ENCODE measurements at places on chromosomes 7 and 10.
A peak's percentile ranks its signal among the peaks of the same experiment; 100 is the strongest.

GRCh38 chr7:13151978-13152377, 464.5 kb downstream of the ARL4A start:
- no peak for DNase-seq

GRCh38 chr7:134599371-134599770, 47.3 kb upstream of the BPGM start:
- DNase-seq = no peak

GRCh38 chr10:121551210-121551885, 46.9 kb downstream of the FGFR2 start:
- no peak for DNase-seq

- no peak for DNase-seq
These were observed 96.4 kb downstream of the CALD1 start for GRCh38 chr7:134875867-134876266.

DNA sequence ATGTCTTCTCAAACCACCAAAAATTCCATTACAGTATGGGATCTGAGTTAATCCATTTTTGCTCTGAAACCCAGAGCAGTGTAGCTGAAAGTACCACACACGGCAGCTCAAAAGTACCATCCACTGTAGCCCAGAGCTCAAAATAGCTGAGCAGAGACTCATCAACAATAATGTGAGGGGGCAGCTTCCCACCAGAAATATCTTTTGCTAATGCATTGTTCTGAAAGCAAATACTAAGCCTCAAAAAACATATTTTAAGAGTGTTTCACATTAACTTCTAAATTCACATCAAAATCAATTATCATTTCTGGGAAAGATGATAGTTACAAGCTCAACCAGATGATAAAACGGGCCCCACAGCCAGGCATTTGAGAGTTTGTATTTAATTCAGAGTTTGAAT, 73.7 kb downstream of the ABLIM1 start:
- DNase-seq = no peak

DNA sequence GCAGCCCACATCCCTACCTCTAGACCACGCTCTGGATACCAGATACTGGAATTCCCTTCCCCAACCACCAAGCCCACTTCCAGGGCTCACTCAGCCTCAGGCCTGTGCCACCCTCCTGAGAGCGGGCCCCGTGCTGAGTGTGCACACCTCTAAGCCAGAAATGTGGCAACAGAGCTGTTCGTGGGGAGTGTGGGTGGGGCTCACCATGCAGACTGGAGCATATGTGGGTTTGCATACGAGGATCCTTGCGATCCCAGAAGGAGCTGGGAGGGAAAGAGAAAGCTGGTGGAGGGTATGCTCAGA, 13.0 kb upstream of the LIMK1 start:
- no peak for DNase-seq

DNA sequence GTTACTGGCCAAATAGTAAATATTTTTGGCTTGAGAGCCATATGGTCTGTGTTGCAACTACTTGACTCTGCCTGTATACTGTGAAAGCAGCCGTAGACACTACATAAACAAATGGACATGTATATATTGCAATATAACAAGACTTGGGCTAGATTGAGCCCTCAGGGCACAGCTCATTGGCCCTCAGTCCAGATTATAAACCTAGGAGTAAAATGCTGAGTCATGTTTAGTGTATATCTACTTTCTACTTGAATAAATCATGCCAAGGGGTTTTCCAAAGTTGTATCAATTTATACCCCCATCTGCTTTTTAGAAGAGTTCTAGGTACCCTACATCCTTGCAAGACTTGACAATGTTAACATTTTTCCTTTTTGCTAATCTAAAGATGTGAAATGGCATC, 27.4 kb upstream of the POU6F2 start:
- no peak for DNase-seq

- no peak for DNase-seq
These were observed 1.4 kb downstream of the ZMIZ1 start for GRCh38 chr10:79070081-79070605.

DNA sequence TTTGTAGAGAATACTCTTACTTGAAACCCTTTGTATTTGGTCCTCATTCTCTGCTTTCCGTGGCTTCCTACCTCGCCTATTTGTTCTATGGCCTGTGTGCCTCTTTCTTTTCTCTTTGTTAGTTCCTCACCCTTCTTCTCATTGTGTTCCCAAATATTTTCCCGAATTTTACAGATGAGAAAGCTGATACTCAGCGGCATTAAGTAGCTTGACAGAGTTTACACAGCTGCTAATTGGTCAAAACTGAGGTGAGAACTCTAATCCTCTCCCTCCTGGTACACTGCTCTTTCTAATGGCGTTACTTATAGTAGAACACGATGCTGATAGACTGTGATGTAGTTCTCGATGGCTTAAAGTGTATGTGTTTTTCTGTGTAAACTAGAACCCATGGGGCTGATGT, 80.7 kb upstream of the HDAC9 start:
- no peak for DNase-seq

DNA sequence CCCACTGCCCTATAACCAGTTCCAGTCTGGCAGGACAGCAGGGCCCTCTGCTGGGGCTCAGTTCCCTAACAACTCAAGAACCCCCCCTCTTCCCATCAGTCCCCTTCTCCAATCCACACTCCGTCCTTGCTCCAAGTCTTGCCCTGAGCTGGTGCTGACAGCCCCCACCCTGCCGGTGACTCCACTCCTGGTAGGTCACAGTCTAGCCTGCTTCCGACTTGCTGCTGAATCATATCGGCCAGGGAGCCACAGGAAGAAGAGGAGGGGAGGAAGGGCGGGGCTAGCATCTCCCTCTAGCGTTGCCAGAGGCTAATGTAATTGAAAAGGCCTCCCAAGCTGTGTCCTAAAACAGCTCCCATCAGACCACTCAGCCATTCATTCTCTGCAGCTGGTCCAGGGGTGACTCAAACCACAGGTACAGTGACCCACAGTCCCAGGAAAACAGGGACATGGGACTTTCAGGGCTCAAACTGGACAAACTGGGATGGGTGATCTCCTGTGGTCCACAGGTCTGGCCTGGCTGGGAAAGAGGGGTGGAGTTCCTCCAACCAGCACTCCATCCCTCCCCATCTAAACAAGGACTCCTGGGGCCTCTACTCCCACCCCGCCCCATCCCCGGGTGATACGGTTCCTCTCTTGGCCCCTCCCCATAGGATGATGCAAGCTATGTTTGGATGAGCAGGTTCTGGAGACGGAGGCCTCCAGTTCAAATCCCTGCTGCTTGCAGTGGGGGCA, 158.8 kb downstream of the SH3PXD2A start:
- DNase-seq = peak; percentile 68

- DNase-seq = no peak
These were observed 152.5 kb upstream of the ZMIZ1 start for GRCh38 chr10:78916227-78916626.
